Hair follicular keratinocyte (primary cell): ENCODE measurements at places on chromosomes 2 and 18. TPM values are rescaled to one million over a fixed set of nuclear protein-coding genes. Genes with fewer than 3 reads are reported as not detected.

Gene CREG2
- 0.31 and 0.53 TPM in 2 replicates for total RNA-seq

Gene CTAGE1
- total RNA-seq = not detected in 2 replicates

Gene FAP
- total RNA-seq = 8.5 and 20.7 TPM in 2 replicates

Gene FBLN7
- total RNA-seq = 0.23 TPM in 1 of 2 replicates, not detected in the other

Gene MAPK4
- not detected in 2 replicates for total RNA-seq

Gene AOX1
- total RNA-seq = 17.5 and 21.3 TPM in 2 replicates

Gene LRRC30
- not detected in 2 replicates for total RNA-seq

Gene KCNG3
- not detected in 2 replicates for total RNA-seq

Gene CASP8
- 15.6 and 15.7 TPM in 2 replicates for total RNA-seq
